ENCODE measurements at places on chromosomes 16 and 17. TPM values are rescaled to one million over a fixed set of nuclear protein-coding genes. Genes with fewer than 3 reads are reported as not detected.

- no peaks in the 10 kb centered on the region for H3K4me1 ChIP-seq
- H3K36me3 ChIP-seq, result no peaks in the 10 kb centered on the region
- H3K27me3 ChIP-seq, result peaks cover 46% of the 10 kb centered on the region
- DNase-seq, result no peak
These were observed 299.4 kb downstream of the UTP18 start for GRCh38 chr17:51559778-51560177.

- DNase-seq, result no peak
- no peak overlapping the region for H3K27ac ChIP-seq
- H3K36me3 ChIP-seq, result peaks cover 18% of the 10 kb centered on the region
- H3K4me1 ChIP-seq, result peaks cover 58% of the 10 kb centered on the region
- no peaks in the 10 kb centered on the region for H3K27me3 ChIP-seq
These were observed 114.5 kb downstream of the CLEC16A start for GRCh38 chr16:11058832-11059231.

GRCh38 chr17:74340470-74341023, 14.5 kb downstream of the KIF19 start:
- no peaks in the 10 kb centered on the region for H3K36me3 ChIP-seq
- no peak overlapping the region for H3K4me3 ChIP-seq
- H3K27me3 ChIP-seq, result no peaks in the 10 kb centered on the region
- H3K27ac ChIP-seq, result no peak overlapping the region
- H3K4me1 ChIP-seq, result no peaks in the 10 kb centered on the region

DNA sequence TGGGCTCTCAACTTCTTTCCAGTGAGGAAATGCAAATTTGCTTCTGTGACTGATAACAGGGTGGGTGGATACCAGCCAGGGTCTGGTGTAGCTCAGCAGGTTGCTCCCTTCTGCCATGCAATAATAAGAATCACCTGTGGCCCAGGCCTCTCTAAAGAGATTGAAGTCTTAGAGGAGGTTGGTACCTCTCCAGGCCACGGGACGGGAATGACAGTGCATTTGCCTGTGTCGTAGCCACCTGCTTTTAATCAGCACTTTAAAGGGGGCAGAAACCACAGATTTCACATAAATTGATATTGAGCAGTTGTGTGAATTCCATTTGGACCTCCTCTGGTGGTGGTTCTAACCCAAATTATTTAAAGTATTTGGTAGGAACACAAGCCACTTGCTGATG, 246.9 kb downstream of the PRKCA start:
- no peak overlapping the region for H3K27ac ChIP-seq
- DNase-seq, result no peak
- H3K4me3 ChIP-seq, result no peak overlapping the region
- peaks cover 60% of the 10 kb centered on the region for H3K4me1 ChIP-seq
- peaks cover 27% of the 10 kb centered on the region for H3K36me3 ChIP-seq
- H3K27me3 ChIP-seq, result no peaks in the 10 kb centered on the region

DNA sequence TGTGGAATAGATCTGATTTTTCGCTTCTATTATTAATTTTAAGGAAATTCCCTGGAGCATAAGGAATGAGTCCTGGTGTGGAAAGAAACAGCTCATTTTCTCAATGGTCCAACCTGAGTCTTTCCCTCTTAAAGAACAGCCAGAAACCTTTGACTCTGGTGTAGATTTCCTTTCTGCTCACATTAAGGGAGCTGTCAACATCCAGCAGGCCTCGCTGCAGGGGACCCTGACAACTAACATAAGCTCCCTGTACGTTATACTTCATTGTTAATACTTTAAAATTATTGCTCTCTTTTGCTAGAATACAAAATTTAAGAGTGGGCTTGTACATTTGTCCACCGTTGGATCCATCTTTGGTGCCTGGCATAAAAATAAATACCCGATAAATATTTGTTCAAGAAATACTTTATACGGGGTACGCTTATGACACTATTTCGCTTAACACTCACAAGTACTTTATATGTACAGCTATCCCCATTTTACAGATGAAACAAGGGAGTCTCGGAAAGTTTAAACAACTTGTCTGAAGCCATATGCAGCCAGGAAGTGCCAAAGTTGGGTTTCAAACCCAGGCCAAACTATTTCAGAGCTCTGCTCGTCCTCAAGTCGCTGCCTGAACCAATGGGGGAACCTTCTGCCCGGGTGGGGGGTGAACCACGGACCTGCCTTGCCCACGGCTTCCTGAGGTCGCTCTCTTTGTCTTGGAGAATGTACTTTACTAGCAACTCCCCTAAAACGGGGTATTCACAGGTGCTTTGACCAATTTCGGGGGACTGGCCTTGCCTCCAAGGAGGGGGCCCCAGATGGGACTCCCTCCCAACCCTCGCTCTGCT, 611 bp downstream of the SMARCE1 start:
- H3K36me3 ChIP-seq, result peaks cover 7% of the 10 kb centered on the region
- H3K27ac ChIP-seq, result peak overlapping the region; percentile 98
- H3K4me3 ChIP-seq, result peak overlapping the region; percentile 93
- peaks cover 40% of the 10 kb centered on the region for H3K4me1 ChIP-seq
- DNase-seq, result peak; percentile 64

GRCh38 chr16:14405611-14406537, 224.2 kb downstream of the PARN start:
- no peaks in the 10 kb centered on the region for H3K27me3 ChIP-seq
- H3K4me1 ChIP-seq, result no peaks in the 10 kb centered on the region
- peak; percentile 8 for DNase-seq
- no peak overlapping the region for H3K4me3 ChIP-seq

- no peaks in the 10 kb centered on the region for H3K4me1 ChIP-seq
- H3K4me3 ChIP-seq, result no peak overlapping the region
- no peaks in the 10 kb centered on the region for H3K27me3 ChIP-seq
- H3K27ac ChIP-seq, result no peak overlapping the region
- H3K36me3 ChIP-seq, result no peaks in the 10 kb centered on the region
These were observed 1108.0 kb downstream of the CDH11 start for GRCh38 chr16:64013856-64014255.

DNA sequence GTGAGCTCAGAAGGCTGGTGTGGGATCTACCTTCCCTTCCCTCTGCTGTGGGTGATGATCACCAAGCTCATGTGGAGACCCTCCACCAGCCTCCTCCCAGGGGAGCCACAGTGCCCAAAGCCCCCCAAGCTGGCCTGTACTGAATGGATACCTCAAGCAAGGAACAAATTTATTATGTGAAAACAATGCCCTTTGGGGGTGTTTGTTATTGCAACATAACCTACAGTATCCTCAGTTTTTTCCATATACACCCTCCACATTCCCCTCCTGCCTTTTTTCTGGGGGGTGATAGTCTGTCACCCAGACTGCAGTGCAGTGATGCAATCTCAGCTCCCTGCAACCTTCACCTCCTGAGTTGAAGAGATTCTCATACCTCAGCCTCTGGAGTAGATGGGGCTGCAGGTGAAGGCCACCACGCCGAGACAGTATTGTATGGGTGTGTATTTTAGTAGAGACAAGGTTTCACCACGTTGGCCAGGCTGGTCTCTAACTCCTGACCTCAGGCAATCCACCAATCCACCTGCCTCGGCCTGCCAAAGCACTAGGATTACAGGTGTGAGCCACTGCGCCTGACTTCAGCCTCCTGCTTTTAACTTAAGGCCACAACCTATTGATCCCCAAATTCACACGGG, 215.9 kb downstream of the CPPED1 start:
- peaks cover 25% of the 10 kb centered on the region for H3K4me1 ChIP-seq
- no peak overlapping the region for H3K4me3 ChIP-seq
- H3K27me3 ChIP-seq, result peaks cover 3% of the 10 kb centered on the region
- H3K27ac ChIP-seq, result no peak overlapping the region
- no peak for DNase-seq

DNA sequence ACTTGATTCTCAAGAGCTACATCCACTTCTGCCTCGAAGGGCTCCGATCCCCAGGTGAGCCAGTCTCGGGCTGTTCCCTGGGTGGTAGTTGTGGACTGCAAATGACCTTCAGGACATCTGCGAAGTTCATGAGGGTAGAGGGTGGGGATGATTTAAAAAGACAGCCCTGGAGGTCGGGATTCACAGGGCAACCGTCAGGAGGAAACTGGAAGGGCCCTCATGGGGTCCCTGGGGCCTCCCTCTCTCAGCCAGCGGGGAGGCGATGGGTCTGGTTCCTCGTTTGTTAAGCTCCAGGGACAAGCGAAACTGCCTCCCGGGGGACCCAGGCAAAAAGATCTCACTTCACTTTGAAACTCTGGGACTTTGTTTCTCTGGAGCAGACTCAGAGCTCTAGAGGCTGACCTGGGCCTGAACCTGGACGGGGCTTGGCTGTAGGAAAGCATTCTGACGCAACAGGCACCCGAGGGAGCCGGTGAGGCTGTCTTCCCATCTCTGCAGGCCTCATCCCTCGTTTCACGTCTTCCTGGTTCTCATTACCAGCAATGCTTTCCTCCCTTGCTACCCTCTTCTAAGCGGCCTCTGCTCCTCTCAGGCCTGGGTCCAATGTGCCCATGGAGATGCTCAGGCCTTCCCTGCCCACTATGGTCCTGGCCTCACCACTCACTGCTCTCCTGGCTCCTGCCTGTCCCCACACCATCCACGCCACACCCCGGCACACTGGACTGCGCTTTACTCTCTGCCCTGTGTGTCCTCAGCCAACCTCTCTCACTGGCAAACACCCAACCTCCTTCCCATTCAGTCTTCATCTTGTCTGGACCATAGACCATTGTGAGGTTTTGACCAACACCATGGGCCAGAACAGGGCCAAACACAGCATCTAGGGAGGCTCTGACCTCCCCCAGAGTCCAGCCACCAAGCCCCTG, 214.2 kb upstream of the TNRC6C start:
- no peak overlapping the region for H3K27ac ChIP-seq
- H3K4me1 ChIP-seq, result peaks cover 8% of the 10 kb centered on the region
- no peak overlapping the region for H3K4me3 ChIP-seq

DNA sequence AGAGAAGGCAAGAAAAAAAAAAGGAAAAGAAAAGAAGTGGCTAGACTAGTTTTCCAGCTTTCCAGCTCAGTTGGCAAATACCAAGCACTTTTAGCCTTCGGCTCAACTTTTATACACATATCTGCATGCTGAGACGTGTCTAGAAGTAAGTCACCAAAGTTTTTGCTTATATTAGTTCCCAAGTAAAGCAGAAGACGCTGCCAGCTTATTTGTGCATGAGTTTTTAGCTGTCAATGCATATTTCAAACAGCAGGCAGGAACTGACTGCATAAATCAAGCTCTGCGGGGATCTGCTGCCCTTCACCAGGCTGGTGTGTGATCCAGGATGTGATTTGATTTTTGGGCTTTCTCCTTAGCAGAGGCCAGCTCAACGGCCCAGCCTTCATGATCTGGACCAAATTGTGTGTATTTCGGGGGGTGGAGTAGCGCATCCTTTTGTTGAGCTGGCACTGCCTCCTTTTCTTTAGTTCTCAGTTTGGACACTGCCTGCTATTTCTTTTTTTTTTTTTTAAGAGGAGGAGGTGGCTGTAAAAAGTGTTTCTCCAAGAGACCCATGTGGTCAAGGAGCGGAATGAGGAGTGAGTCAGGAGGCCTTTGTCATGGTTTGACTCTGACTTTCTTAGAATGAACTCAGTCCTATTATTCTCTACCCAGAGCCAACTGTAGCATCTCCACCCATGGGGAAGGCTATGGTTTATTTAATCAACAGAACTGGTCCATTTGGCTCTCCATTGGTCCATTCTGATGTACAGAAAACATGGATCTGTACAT, 162.6 kb upstream of the XYLT1 start:
- H3K4me3 ChIP-seq, result no peak overlapping the region
- H3K4me1 ChIP-seq, result peaks cover 11% of the 10 kb centered on the region
- DNase-seq, result no peak
- H3K27ac ChIP-seq, result no peak overlapping the region
- H3K36me3 ChIP-seq, result peaks cover 2% of the 10 kb centered on the region

Gene NFATC2IP
- 81.1 TPM for total RNA-seq

Gene MYADML2
- not detected for total RNA-seq

Gene TBC1D3E
- total RNA-seq, result not detected

Gene TPSG1
- total RNA-seq, result 0.32 TPM

Gene CLEC3A
- not detected for total RNA-seq

Gene SP6
- total RNA-seq, result 0.28 TPM

Gene ARHGDIG
- total RNA-seq, result 0.48 TPM

Measured in activated T-cell treated with anti-CD3 and anti-CD28 coated beads, Interleukin-2, amount 50 U/mL, for 72 hours (primary cell).